ENCODE measurements at places on chromosomes 5 and 9. TPM values are rescaled to one million over a fixed set of nuclear protein-coding genes. Genes with fewer than 3 reads are reported as not detected.

The RASEF gene
- 0.09 TPM for total RNA-seq

The CARTPT gene
- total RNA-seq, result not detected

The OMD gene
- 35.7 TPM for total RNA-seq

The C5orf52 gene
- not detected for total RNA-seq

The CDC20B gene
- not detected for total RNA-seq

The UAP1L1 gene
- 18.3 TPM for total RNA-seq

The TEK gene
- 20.5 TPM for total RNA-seq

The MGAT1 gene
- 131 TPM for total RNA-seq

The SLCO6A1 gene
- total RNA-seq, result not detected

The OR1L6 gene
- not detected for total RNA-seq

The GABRA1 gene
- total RNA-seq, result not detected

The RARS1 gene
- total RNA-seq, result 70.2 TPM

The C5orf34 gene
- total RNA-seq, result 1.5 TPM

The FOXD4L4 gene
- not detected for total RNA-seq

The BTNL9 gene
- 105 TPM for total RNA-seq

The PLPP7 gene
- 8.6 TPM for total RNA-seq

The CCNI2 gene
- 0.36 TPM for total RNA-seq

The LRRC8A gene
- total RNA-seq, result 67.2 TPM

The PCDHB11 gene
- total RNA-seq, result 9.9 TPM

The PCDHGC4 gene
- 4.5 TPM for total RNA-seq

The CRB2 gene
- total RNA-seq, result 0.58 TPM

The PCDHA4 gene
- total RNA-seq, result 0.85 TPM

The BARHL1 gene
- not detected for total RNA-seq

The KCNN2 gene
- total RNA-seq, result 0.71 TPM

The ZNF366 gene
- 8.0 TPM for total RNA-seq

The SPINK6 gene
- not detected for total RNA-seq

The CDX1 gene
- total RNA-seq, result not detected

Data from sciatic nerve (tissue), 2 donors.